Activated CD8-positive, alpha-beta memory T cell treated with anti-CD3 and anti-CD28 coated beads for 1 hour (primary cell): ENCODE measurements at places on chromosomes 12 and 14.

DNA sequence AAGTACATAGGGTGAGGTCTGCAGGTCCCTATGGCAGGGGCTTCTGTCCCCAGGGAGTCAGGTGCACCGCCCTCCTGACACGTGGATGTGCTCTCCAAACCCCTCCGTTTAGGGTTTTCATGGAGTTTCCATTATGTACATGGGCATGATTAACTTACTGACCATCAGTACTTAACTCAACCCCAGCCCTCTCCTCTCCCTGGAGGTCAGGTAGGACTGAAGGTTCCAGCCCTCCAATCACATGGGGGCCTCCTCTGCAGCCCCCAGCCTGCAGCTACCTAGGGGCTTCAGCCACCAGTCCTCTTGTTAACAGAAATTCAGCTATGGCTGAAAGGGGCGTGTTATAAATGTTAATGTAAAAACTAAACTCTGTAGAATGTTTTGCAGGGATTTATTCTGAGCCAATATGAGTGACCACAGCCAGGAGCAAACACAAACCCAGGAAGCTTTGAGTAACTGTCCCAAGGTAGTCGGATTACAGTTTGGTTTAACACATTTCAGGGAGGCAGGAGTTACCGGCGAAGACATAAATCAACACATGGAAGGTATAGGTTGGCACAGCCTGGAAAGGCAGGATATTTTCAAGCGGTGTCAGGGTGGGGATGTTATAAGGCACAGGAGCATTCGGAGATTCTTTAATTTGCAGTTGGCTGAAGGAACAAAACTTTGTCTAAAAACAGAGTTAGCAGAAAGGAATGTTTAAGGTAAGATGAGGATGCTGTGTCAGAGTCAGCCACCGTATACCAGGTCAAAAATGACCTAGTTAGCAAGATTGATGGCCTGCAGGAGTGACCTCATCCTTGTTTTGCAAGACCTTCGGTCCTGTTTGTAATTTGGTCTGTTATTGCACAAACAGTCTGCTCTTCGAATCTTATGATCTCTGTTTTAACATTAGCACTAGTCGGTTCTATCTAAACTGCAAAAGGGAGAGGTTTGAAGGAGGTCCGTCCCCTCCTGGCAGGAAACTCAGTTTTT, 75.2 kb downstream of the TNFAIP2 start:
- no peak for DNase-seq

GRCh38 chr14:33414041-33414440, 475.4 kb downstream of the NPAS3 start:
- no peak for DNase-seq

DNA sequence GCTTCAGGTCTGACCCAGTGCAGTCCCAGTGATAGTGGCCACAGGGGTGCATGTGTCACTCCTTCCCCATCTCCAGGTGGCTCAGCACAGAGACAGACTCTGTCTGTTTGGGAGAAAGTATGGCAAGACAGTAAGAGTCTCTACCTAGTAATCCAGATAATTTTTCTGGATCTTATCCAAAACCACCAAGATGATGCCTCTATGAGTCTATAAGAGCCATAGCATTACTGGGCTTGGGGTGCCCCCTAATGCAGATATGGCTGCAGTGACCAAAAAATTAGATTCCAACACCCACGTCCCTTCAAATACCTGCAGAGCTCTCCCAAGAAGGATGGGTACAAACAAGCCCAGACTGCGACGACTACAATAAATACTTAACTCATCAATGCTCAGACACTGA, 123.8 kb downstream of the GRIP1 start:
- DNase-seq = no peak

GRCh38 chr12:110966081-110966760, 45.8 kb upstream of the MYL2 start:
- DNase-seq = no peak

DNA sequence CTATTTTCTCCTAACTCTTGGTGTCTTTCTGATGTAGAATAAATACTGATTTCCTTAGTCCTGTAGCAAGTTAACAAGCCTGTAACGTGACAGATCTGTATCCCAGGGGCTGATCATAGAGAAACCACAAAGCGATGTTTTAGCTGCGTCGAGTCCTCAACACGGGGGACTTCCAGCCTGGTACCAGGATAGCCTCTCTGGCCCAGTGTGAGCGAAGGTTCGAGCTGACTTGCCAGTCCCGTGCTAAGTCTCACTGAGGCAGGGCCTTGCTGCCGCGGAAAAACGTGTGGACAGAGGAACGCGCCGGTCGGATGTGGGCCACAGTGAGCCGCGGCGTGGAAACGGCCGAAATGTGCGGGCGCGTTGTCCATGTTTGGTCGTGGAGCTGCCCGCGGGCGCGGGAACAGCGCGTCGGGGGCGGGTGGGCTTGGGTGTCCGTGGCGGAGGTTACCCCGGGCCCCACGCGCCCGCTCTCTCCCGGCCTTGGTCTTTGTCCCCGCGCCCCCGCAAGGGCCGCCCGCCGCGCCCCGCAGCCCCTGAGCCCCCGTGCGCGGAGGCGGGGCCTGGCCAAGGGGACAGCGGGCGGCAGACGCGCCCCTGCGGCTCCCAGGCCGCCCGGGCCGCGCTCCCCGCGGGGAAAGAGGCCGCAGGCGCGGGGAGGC, 531 bp upstream of the EML1 start:
- no peak for DNase-seq

DNA sequence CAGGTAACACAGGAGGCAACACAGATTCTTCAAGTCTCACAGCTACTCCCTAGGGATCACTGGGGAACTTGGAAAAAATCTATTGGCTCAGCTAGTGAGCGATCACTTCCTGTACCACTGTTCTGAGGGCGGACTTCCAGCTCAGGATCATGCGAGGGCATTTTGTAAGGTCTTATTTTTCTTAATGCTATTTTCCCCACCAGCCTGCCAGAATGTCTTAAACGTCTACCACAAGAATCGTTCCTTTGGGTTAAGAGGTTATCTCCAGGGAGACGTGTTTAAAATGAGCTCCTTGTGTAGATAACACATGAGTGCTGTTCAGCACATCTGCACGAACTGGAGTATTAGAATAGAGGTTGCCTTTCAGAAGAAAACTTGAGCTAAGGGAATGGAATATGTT, 162.6 kb downstream of the ETNK1 start:
- no peak for DNase-seq

GRCh38 chr14:21069388-21070082, 569 bp upstream of the ARHGEF40 start:
- no peak for DNase-seq

GRCh38 chr12:65647074-65647473, 177.2 kb upstream of the HMGA2 start:
- DNase-seq = no peak

DNA sequence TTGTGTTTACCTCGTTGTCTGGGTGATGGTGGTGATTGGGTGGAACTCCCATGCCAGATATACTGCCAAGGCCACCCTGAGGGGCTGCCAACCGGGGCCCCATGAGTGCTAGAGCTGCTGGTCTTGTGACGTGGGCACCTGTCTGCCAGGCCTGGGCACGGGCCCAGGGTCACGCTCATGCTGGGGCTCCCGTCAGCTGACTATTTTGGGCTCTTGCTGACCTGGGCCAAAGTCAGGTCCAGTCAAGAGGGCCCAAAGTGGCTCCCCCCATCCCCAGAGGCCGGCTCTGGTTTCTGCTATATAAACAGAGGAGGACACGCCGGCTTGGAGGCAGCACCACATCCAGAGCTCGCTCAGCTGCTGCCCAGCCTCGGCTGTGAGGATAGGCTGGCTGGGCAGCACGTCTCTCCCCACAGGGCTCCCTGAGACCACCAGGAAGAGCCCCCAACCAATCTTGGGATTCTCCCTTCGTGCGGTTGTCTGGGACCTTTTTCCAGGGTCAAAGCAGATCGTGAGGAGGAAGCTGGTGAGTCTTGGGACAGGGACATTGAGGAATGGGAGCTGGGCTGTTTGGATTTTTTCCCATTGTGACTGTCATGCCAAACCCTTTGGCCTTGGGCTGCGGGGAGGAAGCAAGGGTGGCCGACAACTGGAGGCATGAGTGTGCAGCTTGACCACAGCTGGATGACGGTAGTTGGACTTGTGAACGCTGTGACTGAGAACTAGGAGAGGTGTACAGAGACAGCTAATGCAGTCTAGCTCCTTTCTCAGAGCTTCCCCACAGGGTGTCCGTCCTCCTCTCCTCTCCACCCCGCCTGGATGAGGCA, 7.6 kb upstream of the NR4A1 start:
- DNase-seq = no peak

GRCh38 chr12:53484686-53485575, 14.3 kb downstream of the MAP3K12 start:
- DNase-seq = no peak

DNA sequence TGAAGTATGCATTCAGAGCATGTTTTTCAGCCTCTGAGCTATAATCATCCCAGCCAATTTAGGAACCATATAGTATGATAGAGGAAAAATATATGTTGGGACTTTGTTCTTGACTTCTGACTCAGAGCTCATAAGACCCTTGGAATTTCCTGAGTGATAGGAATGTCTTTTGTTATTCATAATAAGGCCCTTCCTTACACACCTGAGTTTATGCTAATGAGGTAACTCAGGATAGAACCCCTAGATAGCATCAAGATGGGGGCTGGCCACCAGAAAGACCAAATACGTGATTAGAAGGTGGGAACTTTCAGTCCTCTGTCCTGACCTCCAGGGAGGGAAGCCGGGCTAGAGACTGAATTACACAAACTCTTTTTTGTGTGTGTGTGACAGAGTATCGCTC, 32.4 kb upstream of the PLEK2 start:
- no peak for DNase-seq

GRCh38 chr14:52399104-52399503, 85.0 kb downstream of the PTGER2 start:
- no peak for DNase-seq

- DNase-seq = no peak
Observed at GRCh38 chr14:49303946-49304516, 282.1 kb downstream of the RPS29 start.

DNA sequence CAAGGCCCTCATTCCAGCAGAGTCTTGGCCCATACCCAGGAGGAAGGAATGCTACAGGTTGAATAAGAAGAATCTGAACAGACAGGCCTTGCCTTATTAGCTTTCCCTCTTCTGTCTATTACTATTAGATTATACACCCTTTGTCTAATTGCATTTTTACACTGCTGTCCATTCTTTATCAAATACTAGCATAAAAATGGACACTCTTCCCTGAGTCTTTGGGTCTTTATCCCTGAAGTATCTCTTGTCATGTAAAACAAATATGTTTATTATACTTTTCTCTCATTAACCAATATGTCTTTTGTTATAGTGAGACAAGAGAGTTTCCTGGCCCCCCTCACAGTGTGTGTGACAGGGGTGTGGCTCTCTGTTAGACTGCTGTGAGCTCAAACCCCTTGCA, 897.4 kb upstream of the SEL1L start:
- no peak for DNase-seq

DNA sequence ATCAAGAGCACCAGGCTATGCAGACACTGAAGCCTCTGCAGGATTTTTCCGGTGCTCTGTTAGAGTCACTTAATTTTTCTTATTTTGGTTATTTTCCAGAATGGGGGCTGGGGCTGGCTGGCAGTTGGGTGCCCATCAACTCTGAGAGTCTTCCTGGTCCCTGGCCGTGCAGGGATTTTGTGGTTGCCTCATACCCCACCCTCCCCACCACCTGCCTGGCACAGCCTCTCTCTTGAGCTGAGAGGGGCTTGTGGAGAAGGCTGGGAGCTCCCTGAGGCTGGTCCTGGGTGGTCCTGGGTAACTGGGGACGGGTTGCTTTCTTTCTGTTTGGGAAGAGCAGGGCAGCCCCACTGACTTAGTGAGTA, 23.3 kb downstream of the LRTM2 start:
- DNase-seq = no peak

DNA sequence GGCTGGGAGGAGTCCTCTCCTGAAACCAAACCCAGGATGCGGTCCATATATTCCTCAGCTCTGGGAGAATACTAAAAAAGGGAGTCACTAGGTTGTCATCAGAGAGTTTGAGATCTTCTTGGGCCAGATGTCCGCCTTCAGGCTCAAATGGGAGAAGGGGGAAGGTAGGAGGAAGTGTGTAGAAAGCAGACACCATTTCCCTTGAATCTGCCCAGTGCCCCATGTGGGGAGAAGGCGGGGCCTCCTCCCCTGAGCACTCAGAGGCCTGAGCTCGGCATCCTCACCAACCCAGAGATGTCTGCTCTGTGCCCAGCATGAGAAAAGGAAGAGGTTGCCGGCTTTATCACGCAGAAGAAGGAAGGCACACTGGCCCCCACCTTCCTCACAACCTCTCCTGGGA, 37.3 kb downstream of the LTBP2 start:
- no peak for DNase-seq

GRCh38 chr14:19800282-19801117, 3.1 kb upstream of the OR4N2 start:
- DNase-seq = no peak

DNA sequence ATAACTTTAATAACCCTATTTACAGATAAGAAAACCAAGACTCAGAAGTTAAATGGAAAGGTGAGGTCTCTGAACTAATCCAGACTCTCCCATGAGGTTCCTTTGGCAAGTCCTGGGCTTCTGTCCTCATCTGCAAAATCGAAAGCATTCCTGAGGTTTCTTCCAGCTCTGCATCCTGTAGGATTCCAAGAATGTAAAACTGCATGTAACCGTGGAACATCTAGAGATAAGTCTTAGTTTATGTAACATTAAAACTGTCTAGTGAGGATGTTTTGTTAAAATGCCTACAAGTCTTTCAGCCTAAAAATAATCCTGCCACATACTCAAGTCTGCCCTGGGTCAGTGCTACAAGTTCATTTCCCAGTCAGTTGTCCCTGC, 7.3 kb upstream of the ITFG2 start:
- DNase-seq = no peak

- DNase-seq = no peak
Observed at GRCh38 chr12:133156125-133156690, 25.1 kb upstream of the ZNF268 start.

GRCh38 chr12:70671698-70672097, 34.5 kb upstream of the PTPRB start:
- DNase-seq = no peak

- DNase-seq = no peak
Observed at GRCh38 chr12:62778187-62778586, 156.8 kb downstream of the PPM1H start.

DNA sequence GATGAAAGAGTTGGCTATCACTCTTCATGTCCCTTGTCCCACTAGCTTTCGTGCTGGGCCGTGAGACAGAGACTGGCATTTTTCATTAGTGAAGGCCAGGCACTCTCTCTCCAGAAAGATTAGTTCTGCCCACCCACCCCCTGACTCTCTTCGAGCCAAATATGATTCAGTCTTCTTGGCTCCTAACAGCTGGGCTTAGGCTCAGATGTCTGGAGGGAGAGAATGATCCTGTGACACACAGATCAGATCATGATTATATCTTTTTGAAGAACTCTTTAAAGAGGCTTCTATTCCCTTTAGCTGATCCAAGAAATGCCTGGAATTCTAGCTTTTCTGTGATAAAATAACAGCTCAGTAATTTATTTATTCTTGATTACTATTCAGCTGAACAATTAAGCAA, 5.2 kb upstream of the GNG2 start:
- DNase-seq = no peak

- no peak for DNase-seq
Observed at GRCh38 chr14:97802430-97803373, 1005.5 kb downstream of the VRK1 start.
